Type B pancreatic cell (in vitro differentiated cells): ENCODE measurements at places on chromosomes 2 and 18. TPM values are rescaled to one million over a fixed set of nuclear protein-coding genes. Genes with fewer than 3 reads are reported as not detected.
A peak's percentile ranks its signal among the peaks of the same experiment; 100 is the strongest.

DNA sequence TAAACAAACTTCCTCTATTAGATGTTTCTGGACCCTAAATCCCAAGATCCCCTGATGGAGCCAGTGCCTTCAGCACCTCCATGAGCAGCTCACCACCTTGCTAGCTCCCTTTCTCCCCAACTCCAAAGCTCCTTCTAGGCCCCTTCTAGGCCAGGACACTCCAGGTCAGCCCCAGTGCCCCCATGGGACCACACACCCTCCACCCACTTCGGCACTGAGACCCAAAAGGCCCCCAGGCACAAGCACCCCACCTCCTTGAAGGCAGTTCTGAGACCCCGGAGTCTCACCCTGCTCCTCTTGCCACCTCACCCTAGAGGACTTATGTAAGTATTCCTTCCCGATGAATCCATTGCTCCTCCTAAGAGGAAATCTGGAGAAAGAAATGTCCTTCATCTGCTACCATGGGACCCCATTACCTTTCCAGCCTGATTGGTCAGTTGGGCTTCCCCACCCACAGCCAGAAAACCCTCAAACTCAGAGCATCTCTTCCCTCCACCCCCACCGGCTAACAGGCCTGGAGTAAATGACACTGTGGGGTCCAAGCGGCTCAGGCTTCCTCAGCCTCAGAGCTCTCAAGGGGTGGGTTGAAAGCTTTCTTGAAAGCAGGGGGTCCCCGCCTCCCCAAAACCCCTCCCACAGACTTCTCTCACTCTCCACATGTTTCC, 9.8 kb upstream of the ARMC9 start:
- H3K4me3 ChIP-seq: no peak overlapping the region
- H3K4me1 ChIP-seq: peaks cover 7% of the 10 kb centered on the region
- H3K27me3 ChIP-seq: peaks cover 33% of the 10 kb centered on the region

The PSMG2 gene
- total RNA-seq: 57.8 and 59.0 TPM in 2 replicates

DNA sequence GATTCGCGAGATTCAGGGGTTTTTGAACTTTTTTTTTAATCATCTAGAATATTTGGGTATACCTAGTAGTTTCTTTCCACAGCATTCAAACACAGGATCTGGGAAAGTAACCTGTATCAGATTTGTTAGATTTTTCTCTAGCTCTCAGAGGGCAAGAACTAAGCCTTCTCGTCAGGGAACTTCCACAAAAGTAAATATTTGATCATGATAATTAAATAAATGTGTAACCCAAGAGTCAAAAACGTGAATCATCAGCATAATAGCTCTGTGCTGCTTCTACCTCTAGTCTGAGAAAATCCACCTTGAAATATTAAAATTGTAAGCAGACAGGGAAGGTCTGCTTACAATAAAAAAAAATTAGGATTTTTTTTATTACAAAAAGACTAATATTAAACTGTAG, 225.7 kb upstream of the SPOPL start:
- no peak overlapping the region for H3K4me3 ChIP-seq
- no peak overlapping the region for H3K27ac ChIP-seq
- no peaks in the 10 kb centered on the region for H3K36me3 ChIP-seq
- H3K27me3 ChIP-seq: no peaks in the 10 kb centered on the region
- DNase-seq: no peak

DNA sequence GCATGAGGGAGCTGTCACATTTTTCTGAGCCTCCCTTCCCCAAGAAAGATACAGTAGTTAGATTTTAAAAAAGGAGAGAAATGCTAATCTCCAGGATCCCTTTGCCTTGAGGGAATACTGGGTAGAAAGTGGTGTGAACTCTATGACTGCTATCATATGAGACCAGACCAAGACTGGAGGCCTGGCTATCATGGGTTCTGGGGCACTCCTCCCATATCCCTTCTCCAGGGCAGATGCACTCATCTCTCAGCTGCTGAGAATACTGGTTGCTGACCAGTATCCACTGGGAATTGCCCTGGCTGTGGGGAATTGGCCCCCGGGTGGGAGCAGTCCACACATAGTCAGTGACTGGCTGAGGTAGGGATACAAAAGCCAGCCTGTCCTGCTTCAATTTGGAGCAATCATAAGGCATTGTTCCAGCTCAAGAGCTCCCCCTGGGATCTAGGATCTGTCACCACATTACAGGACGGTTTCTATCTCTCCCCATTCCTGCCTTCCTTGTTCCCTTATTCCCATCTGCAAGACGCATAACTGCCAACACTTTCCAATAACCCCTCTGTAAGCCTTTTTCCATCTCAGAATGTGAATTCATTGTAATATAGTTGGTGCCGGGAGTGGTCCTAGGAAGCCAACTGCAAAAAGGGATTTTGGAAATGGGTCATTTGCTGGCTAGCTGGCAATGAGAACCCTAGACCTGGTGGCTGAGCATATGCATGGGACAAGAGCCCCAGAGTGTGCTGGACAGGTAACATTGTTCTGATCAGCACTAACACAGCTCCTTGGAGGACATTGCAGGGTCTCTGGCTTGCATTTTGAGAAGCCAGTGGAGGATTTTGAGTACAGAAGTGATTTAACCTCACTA, 35.4 kb upstream of the REEP1 start:
- peaks cover 2% of the 10 kb centered on the region for H3K4me1 ChIP-seq
- no peak overlapping the region for H3K4me3 ChIP-seq
- H3K27ac ChIP-seq: no peak overlapping the region
- no peaks in the 10 kb centered on the region for H3K36me3 ChIP-seq
- DNase-seq: no peak
- H3K27me3 ChIP-seq: peaks cover 17% of the 10 kb centered on the region

The SERPINB10 gene
- total RNA-seq: not detected in 2 replicates

DNA sequence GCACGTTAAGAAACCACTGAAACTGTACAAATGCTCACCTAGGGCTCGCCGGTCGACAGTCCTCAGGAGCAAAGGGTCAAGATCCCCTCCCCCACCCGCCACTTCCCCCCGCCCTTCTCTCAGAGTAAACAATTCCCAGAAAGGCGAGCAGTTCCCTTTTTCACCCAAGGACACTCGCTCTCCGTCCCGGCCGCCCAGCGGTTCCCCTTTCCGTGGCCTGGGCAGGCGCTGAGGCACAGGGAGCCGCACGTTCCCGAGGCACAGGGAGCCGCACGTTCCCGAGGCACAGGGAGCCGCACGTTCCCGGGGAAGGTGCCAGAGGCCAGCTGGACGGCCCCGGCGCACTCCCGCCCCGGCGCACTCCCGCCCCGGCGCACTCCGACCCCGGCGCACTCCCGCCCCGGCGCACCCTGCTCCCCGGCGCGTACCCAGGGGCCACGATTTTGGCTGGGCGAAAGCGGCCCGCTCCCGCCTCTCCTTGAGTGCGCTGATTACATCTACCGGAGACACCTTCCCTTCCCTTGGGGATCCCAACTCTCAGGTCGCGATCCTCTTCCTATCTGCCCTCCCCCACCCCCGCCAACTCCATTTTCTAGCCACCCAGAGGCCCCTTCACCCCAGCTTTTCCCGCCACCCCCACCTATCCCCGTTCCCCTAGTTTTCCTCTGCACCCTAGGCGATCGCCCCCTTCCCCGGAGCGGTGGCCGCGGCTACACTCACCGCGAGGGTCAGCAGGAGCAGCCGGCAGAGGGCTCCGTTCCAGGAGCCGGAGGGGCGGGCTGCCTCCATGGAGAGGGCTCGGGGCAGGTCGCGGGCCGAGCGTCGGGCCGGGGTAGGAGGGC, 817 bp downstream of the DSC2 start:
- peak overlapping the region; percentile 84 for H3K27ac ChIP-seq
- H3K36me3 ChIP-seq: peaks cover 14% of the 10 kb centered on the region
- H3K4me1 ChIP-seq: peaks cover 4% of the 10 kb centered on the region
- DNase-seq: peak; percentile 72
- H3K4me3 ChIP-seq: peak overlapping the region; percentile 89

The DIS3L2 gene
- total RNA-seq: 37.8 and 53.6 TPM in 2 replicates

GRCh38 chr2:12507295-12507694, 209.4 kb upstream of the TRIB2 start:
- no peaks in the 10 kb centered on the region for H3K27me3 ChIP-seq
- no peaks in the 10 kb centered on the region for H3K4me1 ChIP-seq
- H3K36me3 ChIP-seq: peaks cover 3% of the 10 kb centered on the region
- H3K4me3 ChIP-seq: no peak overlapping the region
- no peak for DNase-seq

The IL36B gene
- not detected in 2 replicates for total RNA-seq

DNA sequence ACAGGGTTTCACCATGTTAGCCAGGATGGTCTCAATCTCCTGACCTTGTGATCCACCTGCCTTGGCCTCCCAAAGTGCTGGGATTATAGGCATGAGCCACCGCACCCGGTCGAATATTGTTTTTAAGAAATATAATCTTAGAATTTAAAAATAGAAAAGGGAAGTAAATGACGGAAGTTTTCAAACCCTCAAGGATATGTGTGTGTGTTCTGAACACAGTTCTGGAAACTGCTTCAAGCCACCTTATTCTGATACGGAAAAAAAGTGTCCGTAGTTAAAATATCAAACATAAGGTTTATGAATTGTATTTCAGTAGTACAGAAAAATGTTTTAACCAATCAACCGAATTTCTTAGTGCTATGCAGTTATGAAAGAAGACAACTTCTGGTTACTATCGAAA, 115.9 kb downstream of the UPP2 start:
- no peak overlapping the region for H3K4me3 ChIP-seq
- peaks cover 10% of the 10 kb centered on the region for H3K4me1 ChIP-seq
- no peak for DNase-seq
- peaks cover 3% of the 10 kb centered on the region for H3K36me3 ChIP-seq

DNA sequence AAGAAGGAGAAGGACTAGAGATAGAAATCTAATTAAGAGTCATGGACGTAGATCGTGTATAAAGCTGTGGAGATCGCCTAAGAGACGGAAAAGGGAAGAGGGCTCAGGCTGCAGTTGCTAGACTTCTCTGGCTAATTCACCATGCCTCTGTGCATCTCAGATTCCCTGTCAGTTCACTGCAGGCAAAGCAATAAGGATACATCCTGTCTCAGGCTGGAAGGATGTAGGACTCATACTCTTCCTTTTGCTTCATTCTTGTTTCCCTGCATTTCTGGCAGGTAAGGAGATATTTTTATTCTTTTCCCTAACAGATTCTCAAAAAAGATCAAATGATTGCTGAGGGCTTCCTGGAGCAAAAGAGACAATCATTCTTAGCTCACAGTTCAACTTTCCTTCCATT, 112.5 kb downstream of the AP1S3 start:
- H3K4me1 ChIP-seq: peaks cover 29% of the 10 kb centered on the region
- H3K36me3 ChIP-seq: no peaks in the 10 kb centered on the region
- H3K4me3 ChIP-seq: no peak overlapping the region
- H3K27ac ChIP-seq: peak overlapping the region; percentile 78
- no peaks in the 10 kb centered on the region for H3K27me3 ChIP-seq

The KHK gene
- 14.7 and 28.4 TPM in 2 replicates for total RNA-seq

- no peaks in the 10 kb centered on the region for H3K27me3 ChIP-seq
- no peaks in the 10 kb centered on the region for H3K36me3 ChIP-seq
- no peak overlapping the region for H3K27ac ChIP-seq
- H3K4me1 ChIP-seq: peaks cover 4% of the 10 kb centered on the region
Measured at GRCh38 chr2:7649461-7650228, 732.4 kb downstream of the RNF144A start.

The MTCL1 gene
- 48.7 and 50.3 TPM in 2 replicates for total RNA-seq

- H3K27ac ChIP-seq: peak overlapping the region; percentile 21
- H3K27me3 ChIP-seq: no peaks in the 10 kb centered on the region
- H3K36me3 ChIP-seq: peaks cover 4% of the 10 kb centered on the region
- no peak overlapping the region for H3K4me3 ChIP-seq
- H3K4me1 ChIP-seq: no peaks in the 10 kb centered on the region
- DNase-seq: no peak
Measured at GRCh38 chr2:240759459-240759858, 60.6 kb downstream of the KIF1A start.

The RPL37A gene
- total RNA-seq: 3,063 and 3,098 TPM in 2 replicates

DNA sequence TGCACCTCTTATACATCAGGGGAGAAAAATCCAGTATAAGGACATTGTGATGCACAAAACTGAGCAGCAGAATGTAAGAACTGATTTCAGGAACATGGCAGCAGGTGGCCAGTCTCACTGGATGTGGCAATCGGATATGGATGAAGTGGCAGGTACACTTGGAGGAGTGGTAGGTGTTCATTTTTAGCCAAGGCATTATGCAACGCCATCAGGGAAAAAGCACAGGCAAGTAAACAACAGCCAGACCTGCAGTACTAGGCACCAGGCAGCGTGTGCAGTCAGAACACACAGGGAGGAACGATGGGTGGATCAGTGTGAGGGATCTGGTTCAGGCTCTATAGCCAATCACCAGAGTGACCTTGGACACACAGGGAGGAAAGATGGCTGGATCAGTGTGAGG, 77.4 kb upstream of the GCFC2 start:
- DNase-seq: no peak
- no peaks in the 10 kb centered on the region for H3K27me3 ChIP-seq
- H3K36me3 ChIP-seq: no peaks in the 10 kb centered on the region
- H3K4me1 ChIP-seq: peaks cover 22% of the 10 kb centered on the region

- no peak overlapping the region for H3K27ac ChIP-seq
- H3K4me3 ChIP-seq: no peak overlapping the region
- H3K36me3 ChIP-seq: no peaks in the 10 kb centered on the region
- peaks cover 5% of the 10 kb centered on the region for H3K4me1 ChIP-seq
- no peak for DNase-seq
Measured at GRCh38 chr18:41753826-41754225, 201.2 kb upstream of the PIK3C3 start.

GRCh38 chr2:60529785-60530627, 23.4 kb downstream of the BCL11A start:
- H3K27ac ChIP-seq: peak overlapping the region; percentile 94
- peak overlapping the region; percentile 86 for H3K4me3 ChIP-seq
- H3K4me1 ChIP-seq: peaks cover 76% of the 10 kb centered on the region
- no peak for DNase-seq

The ID2 gene
- total RNA-seq: 194 and 310 TPM in 2 replicates

The TUBB8B gene
- 0.36 TPM in 1 of 2 replicates, not detected in the other for total RNA-seq

DNA sequence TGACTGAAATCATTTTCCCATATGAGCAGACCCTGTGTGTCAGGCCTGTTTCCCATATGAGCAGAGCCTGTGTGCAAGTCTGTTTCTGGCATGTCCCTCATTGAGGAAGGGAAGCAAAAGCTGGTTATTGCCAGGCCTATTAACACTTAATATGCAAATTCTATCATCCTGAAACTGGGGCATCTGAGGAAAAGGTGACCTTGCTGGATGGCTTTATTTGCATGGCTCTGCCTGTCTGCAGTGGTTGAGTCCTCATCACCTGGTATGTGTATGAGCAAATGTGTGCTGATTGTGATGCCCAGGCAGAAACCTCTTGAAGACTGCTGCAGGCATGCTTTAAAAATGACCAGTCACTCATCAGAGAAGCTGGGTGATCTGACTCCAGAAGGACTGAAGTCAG, 31.2 kb downstream of the EIF4E2 start:
- H3K4me1 ChIP-seq: no peaks in the 10 kb centered on the region
- DNase-seq: no peak
- H3K27me3 ChIP-seq: no peaks in the 10 kb centered on the region
- H3K27ac ChIP-seq: no peak overlapping the region
- no peak overlapping the region for H3K4me3 ChIP-seq
- peaks cover 22% of the 10 kb centered on the region for H3K36me3 ChIP-seq

GRCh38 chr2:4465671-4466070, 762.3 kb downstream of the DCDC2C start:
- peaks cover 6% of the 10 kb centered on the region for H3K27me3 ChIP-seq
- H3K36me3 ChIP-seq: no peaks in the 10 kb centered on the region
- peaks cover 4% of the 10 kb centered on the region for H3K4me1 ChIP-seq
- H3K27ac ChIP-seq: no peak overlapping the region
- H3K4me3 ChIP-seq: no peak overlapping the region
- DNase-seq: no peak

- no peak overlapping the region for H3K4me3 ChIP-seq
- H3K27ac ChIP-seq: no peak overlapping the region
- no peak for DNase-seq
- no peaks in the 10 kb centered on the region for H3K27me3 ChIP-seq
- H3K4me1 ChIP-seq: no peaks in the 10 kb centered on the region
- peaks cover 35% of the 10 kb centered on the region for H3K36me3 ChIP-seq
Measured at GRCh38 chr2:11438555-11439080, 27.3 kb downstream of the E2F6 start.

The REG3A gene
- 0.95 and 4.0 TPM in 2 replicates for total RNA-seq

The SOX11 gene
- total RNA-seq: 21.1 and 83.2 TPM in 2 replicates
